ENCODE measurements at places on chromosomes 12 and 14.
A peak's percentile ranks its signal among the peaks of the same experiment; 100 is the strongest.

- DNase-seq = no peak
Observed at GRCh38 chr12:104903648-104904423, 54.3 kb downstream of the SLC41A2 start.

GRCh38 chr12:26867080-26867479 is 34.1 kb upstream of the ITPR2 start:
- peak; percentile 91 for DNase-seq

GRCh38 chr14:73714656-73715081 is 485 bp upstream of the PNMA1 start:
- no peak for DNase-seq

GRCh38 chr12:108862588-108862959 is 5.2 kb upstream of the SSH1 start:
- DNase-seq = no peak

DNA sequence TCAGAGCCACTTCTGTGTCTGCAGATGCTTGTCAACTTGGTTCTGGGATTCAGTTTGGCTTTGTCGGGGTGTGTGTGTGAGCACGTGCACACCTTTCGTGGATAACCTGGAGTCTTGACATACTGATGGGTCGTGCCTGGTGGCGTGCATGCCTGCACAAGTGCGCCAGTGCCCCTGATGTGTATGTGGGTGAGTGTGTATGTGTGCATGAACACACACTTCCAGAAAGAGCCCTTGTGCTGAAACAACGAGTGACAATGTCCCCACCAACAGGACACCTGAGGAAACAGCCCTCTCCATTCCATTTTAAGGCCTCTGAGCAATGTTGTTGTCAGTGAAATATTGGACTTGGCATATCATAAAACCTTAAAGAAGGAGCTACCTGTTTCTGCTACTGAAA is 53.9 kb downstream of the SMUG1 start:
- DNase-seq = no peak

- no peak for DNase-seq
Observed at GRCh38 chr14:99581374-99581773, 22.6 kb downstream of the CCDC85C start.

DNA sequence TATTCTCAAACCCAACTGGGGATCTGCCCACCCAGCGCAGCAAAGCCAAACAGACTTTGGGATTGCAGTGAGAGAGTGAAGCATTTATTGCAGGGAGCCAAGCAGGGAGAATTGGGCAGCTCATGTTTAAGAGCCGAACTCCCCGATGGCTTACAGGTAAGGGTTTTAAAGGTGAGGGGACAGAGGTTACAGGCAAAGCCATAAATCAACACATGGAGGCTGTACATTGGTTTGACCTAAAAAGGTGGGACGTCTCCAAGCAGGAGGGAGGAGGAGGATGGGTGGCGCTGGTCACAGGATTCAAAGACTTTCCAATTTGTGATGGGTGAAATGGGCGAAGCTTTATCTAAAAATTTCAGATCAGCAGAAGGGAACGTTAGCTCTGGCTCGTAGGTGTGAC is 18.2 kb downstream of the OAS2 start:
- DNase-seq = no peak

GRCh38 chr14:31788340-31788739 is 227.1 kb downstream of the NUBPL start:
- DNase-seq = no peak

DNA sequence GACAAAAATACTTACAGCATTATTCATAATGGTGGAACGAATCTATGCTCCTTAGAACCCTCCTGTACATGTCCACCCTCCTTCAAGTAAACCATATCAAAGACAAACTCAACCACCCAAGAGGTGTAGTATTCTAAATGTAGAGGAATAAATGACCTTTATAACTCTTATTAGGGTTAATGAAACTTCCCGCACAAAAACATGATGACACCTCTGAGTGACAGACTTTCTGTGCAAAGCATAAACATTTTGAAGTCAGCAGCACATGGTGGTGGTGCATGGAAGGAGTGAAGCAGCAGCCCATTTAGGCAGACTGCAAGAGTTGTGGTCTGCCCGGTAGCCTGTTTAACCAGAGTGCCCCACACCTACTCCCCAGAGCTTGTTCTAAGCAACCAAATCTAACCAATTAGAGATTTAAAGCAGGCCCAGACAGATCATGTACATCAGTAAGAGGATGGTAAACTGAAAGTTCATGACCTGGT is 615 bp upstream of the ASB8 start:
- no peak for DNase-seq

DNA sequence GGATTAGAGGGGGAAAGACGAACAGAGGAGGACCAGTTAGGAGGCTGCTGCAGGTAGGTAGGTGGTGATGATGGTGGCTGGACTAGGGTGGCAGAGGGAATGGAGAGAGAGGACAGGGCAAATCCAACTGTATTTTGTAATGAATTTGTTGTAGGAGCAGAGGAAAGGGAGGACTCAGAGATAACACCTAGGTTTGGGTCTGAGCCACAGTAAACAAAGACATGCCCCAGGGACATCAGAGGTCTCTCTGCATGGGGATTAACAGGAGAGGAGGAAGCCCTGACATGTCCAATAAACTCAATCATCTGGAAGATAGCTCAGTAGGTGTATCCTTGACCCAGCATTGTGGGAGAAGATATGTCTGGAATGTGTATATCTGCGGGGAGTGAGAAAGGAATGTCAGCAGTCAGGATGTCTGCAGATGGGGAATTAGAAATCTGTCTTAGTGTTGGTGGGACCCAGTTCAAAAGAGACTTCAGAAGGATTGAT is 4.7 kb upstream of the SLC48A1 start:
- DNase-seq = no peak

DNA sequence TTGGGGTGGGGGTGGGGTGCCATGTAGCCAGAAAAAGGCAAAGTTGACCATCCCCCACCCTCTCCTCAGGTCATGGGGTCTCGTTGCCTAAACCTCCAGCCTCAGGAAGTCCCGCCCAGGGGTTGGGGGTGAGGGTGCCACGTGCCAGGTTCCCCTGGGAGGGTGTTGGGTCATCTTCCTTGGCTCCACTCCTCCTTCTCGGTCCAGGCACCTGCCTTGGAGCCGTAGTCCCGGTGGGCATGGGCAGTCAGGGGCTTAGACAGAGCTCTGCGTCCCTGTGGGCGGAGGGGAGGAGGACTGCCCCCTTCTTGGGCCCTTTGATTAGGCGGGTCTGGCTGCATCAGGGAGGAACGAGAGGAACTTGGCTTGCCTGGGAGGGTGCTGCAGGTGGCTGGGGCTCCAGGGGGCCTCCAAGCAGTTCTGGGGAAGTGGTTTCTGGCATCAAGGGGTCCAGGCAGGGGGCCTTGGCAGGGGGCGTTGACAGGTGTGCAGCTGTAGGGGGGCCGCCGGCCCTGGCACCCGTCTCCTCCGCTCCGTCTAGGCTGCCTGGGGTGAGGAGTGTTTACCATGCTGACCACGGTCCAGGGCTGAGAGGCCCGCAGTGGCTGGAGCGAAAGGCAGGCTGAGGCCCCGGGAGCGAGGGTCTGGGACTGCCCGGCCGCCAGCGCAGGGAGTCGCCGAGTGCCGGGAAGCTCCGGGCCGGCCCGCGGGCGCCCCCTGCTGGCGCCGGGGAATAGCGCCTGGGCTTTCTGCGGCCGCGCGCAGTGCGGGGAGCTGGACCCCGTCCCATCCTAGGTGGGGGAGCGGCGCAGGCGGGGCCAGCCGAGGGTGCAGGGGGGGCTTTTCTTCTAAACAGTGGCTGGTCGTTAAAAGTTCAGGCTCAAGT is 7.9 kb downstream of the SETD1B start:
- DNase-seq = peak; percentile 86

DNA sequence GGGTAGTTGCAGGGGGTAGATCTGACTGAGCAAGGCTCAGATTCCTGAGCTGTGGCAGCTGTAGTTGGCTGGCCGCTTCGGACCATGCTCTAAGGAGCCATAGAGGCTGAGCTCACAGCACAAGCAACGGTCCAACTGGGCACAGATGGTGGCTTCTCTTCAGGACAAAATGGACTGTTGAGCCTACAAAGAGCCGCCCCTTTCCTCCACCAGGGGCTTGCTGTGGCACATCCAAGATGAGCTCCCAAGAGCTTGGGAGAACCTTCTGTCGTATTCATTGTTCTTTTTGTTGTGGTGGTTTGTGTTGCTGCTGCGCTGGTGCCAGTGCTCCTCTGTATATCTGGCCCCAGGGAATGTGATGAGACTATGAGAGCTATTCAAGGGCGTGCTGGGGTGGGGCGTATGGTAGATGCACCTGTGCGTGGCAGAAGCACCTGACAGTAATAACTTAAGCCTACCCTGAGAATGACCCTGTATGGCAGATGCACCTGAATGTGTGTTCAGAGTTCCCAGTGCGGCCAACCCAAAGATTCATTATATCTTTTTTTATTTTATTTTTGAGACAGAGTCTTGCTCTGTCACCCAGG is 17.8 kb upstream of the LGALS3 start:
- DNase-seq = no peak

- DNase-seq = no peak
Observed at GRCh38 chr12:124311292-124312109, 16.6 kb downstream of the RFLNA start.
